ENCODE measurements at places on chromosomes 2 and 18.
A peak's percentile ranks its signal among the peaks of the same experiment; 100 is the strongest.

DNA sequence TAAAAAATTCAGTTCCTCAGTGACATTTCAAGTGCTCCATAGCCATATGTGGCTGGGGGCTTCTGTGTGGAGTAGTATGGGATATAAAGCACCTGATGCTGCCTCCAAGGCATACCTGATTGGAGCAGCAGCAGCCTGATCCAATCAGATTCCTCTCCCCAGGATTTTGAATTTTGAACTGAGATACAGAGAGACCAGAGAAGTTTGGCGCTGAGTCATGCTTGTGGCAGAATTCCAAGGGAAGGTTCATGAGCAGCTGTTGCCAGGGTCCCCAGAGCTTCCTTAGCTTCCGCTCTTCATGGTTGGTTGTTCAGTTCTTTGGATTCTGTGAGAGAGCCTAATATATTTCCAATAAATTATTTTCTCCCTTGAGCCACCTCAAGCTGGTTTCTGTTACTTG, 29.0 kb upstream of the CFAP36 start:
- DNase-seq = peak; percentile 68

- DNase-seq = no peak
Measured at GRCh38 chr2:55099493-55099877, 49.2 kb upstream of the RTN4 start.

DNA sequence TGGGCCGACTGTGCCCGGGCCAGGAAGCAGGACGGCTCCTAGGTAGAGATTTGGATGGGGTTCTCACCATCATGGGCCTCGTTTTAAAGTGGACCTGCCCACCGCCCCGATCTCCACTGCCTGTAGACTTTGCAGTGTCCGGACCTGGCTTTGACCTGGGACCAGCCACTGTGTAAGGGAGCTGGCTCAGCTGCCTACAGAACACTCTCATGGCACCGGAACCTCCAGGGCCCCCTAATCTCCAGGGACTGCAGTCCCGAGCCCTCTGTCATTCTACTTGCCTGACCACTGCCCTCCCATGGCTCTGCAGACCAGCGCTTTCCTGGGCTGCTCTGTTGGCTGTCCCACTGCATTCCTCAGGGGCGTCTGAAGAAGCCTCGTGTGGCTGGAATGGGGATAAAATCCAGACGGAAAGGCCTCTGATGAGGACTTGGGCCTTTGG, 120.8 kb downstream of the GLI2 start:
- no peak for DNase-seq

- DNase-seq = no peak
Measured at GRCh38 chr2:223768179-223768578, 69.2 kb downstream of the AP1S3 start.

DNA sequence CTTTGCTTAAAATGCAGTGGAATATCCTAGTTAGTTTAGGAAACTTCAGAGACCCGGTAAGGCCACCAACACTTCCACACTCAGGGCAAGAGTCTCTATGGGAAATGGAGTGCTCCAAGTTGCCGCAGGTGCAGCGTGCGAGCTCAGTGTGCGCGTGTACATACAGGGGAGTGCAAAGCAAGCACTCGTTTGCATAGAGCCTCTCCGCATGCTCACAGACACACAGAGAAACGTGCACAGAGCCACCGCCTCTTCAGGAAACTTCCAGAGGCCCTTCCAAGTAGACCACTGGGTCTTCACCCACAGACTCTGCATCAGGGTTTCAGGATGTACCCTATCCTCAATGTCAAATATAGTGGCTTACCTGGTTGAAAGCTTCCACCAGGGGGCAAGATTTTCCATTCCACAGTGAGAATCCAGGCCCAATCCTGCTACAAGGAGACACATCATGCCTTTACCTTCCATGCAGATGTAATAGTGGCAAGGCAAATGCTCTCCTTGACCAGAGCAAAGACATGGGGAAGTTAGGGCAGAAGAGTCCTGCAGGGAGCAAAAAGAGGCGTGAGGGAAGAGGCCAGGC, 513.0 kb upstream of the MYT1L start:
- no peak for DNase-seq

GRCh38 chr18:73966954-73967353, 180.7 kb downstream of the FBXO15 start:
- DNase-seq = no peak

- DNase-seq = no peak
Measured at GRCh38 chr2:54881759-54882158, 158.3 kb downstream of the EML6 start.

DNA sequence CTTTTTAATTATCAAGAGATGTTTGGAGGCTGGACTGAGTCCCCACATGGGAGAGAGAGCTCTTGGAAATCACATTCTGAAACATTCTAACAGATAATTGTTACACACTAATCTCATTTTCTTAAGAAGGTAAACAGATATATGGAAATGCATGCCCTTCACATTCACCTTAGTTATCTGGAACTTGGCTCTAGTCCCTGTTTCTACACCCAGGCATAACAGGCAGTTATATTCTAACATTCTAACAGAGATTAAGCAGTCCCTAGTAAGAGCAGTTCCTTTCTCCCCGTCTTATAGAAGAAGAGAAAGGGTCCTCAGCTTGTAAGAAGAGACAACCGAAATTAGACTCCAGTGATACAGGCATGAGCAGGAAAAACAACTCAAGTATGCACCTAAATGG, 385.4 kb downstream of the SOX11 start:
- no peak for DNase-seq

- DNase-seq = no peak
Measured at GRCh38 chr2:44796771-44797170, 144.7 kb upstream of the SIX3 start.

Measured in A172 (cell line).